ENCODE measurements at places on chromosomes 5 and 9. TPM values are rescaled to one million over a fixed set of nuclear protein-coding genes. Genes with fewer than 3 reads are reported as not detected.

- peak; percentile 70 for DNase-seq
Observed at GRCh38 chr9:34611251-34611810, 566 bp downstream of the RPP25L start.

DNA sequence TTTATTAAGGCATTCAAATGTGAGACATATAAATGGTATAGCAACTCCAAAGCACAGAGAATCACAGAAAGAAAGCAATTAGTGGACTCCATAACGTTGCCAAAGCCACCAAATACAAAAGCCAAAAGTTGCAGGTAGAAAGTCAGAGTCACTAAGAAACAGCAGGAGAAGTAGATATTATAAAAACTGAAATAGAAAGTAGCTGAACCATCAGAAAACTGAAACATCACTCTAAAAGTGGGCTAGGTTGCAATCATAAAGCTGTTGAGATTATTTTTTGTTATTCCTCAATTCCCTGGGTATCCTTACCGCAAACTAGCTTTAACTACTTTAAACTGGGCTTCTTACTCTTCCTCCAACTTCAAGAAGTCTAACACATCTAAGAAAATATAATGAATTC lies 108.1 kb upstream of the ARRDC3 start:
- no peak for DNase-seq

GRCh38 chr9:7259544-7260241 lies 501.9 kb downstream of the KDM4C start:
- no peak for DNase-seq

GRCh38 chr5:92460505-92460904 lies 1077.4 kb upstream of the ARRDC3 start:
- DNase-seq = no peak

DNA sequence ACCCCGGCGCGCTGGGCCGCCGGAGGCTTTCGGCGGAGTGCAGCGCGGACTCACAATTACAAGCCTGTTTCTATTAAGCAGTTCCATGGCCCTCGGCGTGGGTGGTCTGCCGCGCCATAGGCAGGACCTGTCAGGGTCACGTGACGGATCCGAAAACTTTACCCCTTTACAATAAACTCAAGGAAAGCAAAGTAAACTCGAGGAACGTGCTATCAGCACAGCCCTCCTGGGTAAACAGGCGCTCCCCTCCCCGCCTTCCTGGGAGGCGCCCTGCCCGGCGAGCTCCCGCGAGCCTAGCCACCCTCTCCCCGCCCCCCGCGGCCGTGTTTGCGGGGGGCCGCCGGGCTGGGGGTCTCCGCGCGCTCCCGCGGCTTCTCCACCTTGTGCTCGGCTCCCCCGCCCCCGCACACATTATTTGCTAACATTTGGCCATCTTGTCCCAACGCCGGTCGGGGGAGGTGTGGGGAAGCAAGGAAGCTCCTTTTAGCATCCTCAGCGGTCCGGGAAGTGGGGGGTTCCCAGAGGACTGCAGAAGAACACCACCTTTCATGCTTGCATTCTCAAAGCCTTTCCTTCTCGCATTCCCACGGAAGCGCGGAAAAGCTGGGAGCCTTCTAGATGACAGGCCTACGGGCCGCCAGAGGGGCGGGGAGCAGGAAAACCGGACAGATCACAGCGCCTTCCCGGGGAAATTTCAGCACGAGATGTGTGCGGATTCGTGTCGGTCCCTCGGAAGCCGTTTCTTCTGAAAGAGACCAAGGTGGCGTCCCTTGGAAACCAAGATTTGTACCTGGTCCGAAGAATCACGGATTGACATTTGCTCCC lies at the start of gene PTCH1:
Gene PTCH1, minus strand, starts transcription at position 238 of the 825 bp plus-strand sequence.
- peak; percentile 80 for DNase-seq

DNA sequence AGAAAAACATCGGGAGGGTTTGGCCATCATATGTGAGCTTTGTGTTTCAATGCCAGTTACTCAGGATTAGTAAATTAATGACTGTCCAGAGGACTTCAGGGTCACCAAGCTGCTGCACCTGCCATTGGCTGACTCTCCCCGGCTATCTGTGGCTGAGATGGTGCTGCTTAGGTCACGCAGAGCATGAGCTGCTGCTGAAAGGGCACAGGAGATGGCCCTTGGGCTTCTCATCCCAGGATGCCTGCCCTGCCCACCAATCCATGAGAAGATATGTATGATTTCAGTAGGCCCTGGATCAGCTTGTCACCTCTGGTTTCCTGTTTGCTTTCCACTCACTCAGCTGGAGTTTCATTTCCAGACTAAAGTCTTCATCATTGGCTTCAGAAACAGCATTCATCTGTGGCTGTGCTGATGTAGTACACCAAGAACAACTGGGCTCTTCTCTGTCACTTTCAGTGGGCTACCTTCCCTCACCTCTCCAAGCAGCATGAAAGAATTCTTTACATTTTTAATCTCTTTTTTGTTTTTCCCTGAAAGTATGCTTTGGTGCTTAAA lies 2.4 kb upstream of the CATSPER3 start:
- DNase-seq = peak; percentile 60

DNA sequence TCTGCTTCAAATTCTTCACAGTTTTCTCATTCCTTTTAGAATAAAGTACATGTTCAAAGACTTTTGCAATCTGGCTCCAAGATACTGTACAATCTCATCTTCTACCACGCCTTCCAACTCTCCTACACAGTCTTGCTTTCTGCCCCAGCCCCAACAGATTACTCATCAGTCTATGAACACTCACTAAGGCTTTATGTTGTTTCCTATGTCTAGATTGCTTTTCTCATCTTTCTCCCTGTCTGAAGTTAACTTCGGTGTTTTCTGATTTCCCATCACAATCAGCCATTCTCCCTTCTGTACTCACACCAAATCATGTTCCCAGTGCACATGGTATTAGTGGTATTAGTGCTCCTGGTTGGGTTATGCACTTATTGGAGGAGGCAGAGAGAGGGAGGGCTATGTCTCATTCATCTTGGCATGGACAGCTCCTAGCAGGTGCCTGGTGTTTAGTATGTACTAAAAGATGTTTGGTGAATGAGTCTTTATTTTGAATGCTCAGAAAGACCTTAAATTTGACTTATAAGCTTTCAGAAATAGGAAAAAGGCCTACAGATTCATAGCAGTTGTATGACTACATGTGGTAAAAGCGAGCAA lies 44.0 kb upstream of the ZNF608 start:
- DNase-seq = no peak

DNA sequence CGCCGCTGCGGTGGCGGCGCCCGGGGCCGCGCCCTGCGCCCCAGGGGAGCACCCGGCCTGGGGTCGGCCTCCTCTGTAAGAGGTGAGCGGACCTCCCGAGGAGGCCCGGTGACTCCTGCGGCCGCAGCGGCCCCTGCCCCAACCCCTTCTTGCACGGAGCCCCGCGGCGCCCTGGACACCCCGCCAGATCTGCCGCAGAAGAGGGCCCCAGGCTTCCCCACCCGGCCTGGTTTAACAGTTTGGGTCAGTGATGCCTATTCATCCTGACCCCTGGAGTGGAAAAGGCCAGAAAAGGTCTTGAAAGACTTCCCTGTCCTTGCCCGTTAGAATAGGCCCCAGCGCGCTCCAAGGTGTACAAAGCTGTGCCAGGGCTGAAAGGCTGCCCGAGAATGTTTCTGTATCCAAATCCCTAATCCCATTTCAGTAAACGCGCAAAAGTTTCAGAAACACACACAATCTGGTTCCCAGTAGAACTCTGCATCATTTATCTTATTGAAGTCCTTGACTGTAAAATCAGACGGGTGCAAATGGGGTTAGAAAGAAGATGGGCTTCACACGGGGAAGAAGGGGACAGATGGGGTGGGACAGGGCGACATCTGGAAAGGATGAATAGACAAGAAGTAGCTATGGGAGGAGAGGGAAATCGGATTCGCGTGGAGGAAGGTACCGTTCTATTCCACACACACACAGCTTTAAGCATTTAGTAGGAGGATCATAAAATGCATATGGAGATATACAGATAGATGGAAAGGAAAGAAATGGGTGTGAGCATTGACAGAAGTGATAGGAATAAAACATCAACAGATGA lies 1.1 kb upstream of the SSBP2 start:
- DNase-seq = no peak

GRCh38 chr5:37683072-37683471 lies 156.8 kb downstream of the GDNF start:
- DNase-seq = no peak

- DNase-seq = no peak
Observed at GRCh38 chr9:93049491-93049890, 9.0 kb upstream of the SUSD3 start.

GRCh38 chr5:171989276-171989675 lies 17.2 kb downstream of the FBXW11 start:
- no peak for DNase-seq

DNA sequence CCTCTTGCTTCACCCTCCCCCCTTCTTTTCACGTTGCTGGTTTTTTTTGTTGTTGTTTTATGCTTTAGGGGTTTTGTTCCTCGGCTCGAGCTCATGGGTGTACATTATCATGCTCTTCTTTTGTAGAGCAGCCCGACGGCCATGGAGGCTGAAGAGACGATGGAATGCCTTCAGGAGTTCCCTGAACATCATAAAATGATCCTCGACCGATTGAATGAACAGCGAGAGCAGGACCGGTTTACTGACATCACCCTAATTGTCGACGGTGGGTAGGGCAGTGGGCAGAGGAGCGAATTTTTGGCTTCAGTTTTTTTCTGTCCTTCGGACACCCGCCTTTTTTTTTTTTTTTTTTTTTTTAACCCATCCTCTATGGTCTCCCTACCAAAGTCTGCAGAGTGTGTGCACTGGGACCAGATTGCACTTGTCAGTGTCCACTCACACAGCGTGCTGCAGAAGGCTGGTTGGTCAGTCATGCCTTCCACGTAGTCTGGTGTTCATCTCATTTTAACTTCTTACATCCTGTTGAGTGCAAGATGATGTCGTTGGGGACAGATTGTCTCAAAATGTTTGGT lies 1.3 kb downstream of the ZNF131 start:
- peak; percentile 75 for DNase-seq

GRCh38 chr9:127529671-127530070 lies 78.4 kb downstream of the LRSAM1 start:
- no peak for DNase-seq

GRCh38 chr5:168346417-168346816 lies 55.0 kb downstream of the WWC1 start:
- no peak for DNase-seq

DNA sequence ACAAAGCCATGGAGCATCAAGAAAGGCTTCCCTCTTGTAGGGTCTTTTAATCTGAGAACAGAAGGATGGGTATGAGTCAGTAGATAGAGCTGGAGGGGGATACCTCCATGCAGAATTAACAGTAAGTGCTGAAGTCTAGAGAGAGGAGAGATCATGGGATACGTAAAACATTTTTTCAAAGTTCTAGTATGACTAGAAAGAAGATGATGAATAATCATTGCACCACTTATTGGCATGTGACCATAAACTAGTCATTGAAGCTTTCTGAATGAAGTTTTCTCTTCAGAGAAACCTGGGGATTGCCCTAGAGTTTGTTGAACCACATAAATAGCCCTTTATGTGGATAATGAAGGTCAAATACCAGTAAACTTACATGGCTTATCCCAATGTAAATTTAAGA lies 48.6 kb upstream of the PTPRD start:
- DNase-seq = no peak

- no peak for DNase-seq
Observed at GRCh38 chr5:138453590-138453989, 11.7 kb upstream of the EGR1 start.

- no peak for DNase-seq
Observed at GRCh38 chr5:157956271-157956885, 97.4 kb upstream of the CLINT1 start.

DNA sequence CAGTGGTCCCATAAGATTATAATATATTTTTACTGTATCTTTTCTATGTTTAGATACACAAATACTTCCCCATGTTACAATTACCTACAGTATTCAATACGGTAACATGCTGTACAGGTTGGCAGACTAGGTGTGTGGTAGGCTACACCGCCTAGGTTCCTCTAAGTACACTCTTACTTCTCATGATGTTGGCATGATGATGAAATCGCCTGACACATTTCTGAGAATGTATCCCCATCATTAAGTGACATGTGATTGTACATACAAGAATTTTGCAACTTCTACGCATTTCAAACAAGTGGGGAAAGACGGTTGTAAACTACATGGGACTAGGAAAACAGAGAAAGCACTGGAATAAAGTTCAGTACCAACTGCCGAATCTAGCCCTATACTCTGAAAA lies 53.3 kb downstream of the SETX start:
- no peak for DNase-seq

The PCDHAC1 gene
- not detected for total RNA-seq

The SLC46A2 gene
- total RNA-seq = not detected

The ARSB gene
- 11.5 TPM for total RNA-seq

The IFNA10 gene
- not detected for total RNA-seq

The RETREG1 gene
- total RNA-seq = 21.5 TPM

The CARD9 gene
- total RNA-seq = 9.2 TPM

The UNC5A gene
- total RNA-seq = not detected

The IRX1 gene
- total RNA-seq = not detected
